Kidney (tissue), 22 donors: ENCODE measurements at places on chromosomes 11 and 22. TPM values are rescaled to one million over a fixed set of nuclear protein-coding genes. Genes with fewer than 3 reads are reported as not detected.

GRCh38 chr22:38531251-38531938, 25.3 kb upstream of the DDX17 start:
- H3K27me3 ChIP-seq: no peaks in the 10 kb centered on the region
- DNase-seq: no peak
- H3K36me3 ChIP-seq: no peaks in the 10 kb centered on the region
- H3K27ac ChIP-seq: no peak overlapping the region
- no peak overlapping the region for H3K4me3 ChIP-seq

- no peaks in the 10 kb centered on the region for H3K27me3 ChIP-seq
- DNase-seq: no peak
- no peak overlapping the region for H3K27ac ChIP-seq
- no peaks in the 10 kb centered on the region for H3K36me3 ChIP-seq
- H3K4me3 ChIP-seq: no peak overlapping the region
Measured at GRCh38 chr11:4180441-4181183, 86.0 kb downstream of the RRM1 start.

DNA sequence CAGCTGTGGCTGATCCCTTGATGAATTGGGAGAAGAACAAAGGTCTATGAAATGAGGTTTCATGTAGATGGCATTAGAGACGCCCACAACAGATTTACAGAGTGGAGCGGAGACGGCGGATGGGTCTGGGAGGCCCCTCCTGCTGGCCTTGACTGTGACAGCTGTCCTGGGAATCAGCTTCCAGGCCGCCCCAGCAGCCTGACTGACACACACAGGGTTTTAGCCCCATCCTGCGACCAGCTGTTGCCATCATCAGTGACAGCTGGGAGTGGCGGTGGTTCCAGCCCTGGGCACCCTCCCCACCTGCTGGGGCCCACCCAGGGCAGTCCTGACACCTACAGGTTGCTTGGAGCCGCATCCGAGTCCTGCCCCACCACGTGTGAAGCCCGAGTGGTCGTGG, 64.0 kb upstream of the PPP6R3 start:
- peaks cover 2% of the 10 kb centered on the region for H3K36me3 ChIP-seq
- H3K27me3 ChIP-seq: no peaks in the 10 kb centered on the region
- H3K4me1 ChIP-seq: no peaks in the 10 kb centered on the region
- H3K4me3 ChIP-seq: no peak overlapping the region
- no peak overlapping the region for H3K27ac ChIP-seq

- no peak overlapping the region for H3K27ac ChIP-seq
- H3K27me3 ChIP-seq: no peaks in the 10 kb centered on the region
- no peaks in the 10 kb centered on the region for H3K36me3 ChIP-seq
- DNase-seq: peak; percentile 7
- H3K4me3 ChIP-seq: no peak overlapping the region
- H3K4me1 ChIP-seq: no peaks in the 10 kb centered on the region
Measured at GRCh38 chr22:28774378-28774777, 1.9 kb downstream of the CCDC117 start.

DNA sequence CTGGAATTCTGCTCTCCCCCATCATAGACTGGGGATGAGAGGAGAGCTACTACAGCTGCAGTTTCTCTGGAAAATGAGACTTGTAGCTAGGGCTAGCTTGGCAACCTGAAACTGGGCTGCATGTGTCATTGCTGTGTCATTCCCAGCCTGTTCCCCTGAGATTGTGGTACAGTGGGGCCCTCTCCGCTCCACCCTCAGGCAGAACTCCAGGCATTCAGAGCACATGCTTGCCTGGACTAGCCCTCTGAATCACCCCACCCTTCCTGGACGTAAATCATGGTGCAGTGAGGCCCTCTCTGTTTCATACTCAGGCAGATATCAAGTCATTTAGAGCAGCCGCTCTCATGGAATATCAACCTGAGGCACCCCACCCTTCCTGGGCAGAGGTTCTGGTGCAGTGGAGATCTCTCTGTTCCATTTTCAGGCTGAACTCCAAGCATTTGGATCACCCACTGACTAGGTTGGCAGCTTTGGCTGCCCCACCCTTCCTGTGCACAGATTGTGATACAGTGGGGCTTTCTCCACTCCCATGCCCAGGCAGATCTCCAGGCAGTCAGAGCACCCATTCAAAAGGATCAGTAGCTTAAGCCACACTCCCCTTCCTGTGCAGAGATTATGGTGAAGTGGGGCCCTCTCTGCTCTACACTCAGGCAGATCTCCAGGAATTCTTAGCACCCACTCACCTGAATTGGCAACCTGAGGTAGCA, 274.4 kb downstream of the C11orf87 start:
- no peaks in the 10 kb centered on the region for H3K27me3 ChIP-seq
- H3K27ac ChIP-seq: no peak overlapping the region
- no peaks in the 10 kb centered on the region for H3K36me3 ChIP-seq
- H3K4me3 ChIP-seq: no peak overlapping the region
- no peaks in the 10 kb centered on the region for H3K4me1 ChIP-seq

- H3K27ac ChIP-seq: no peak overlapping the region
- H3K4me3 ChIP-seq: no peak overlapping the region
- no peaks in the 10 kb centered on the region for H3K36me3 ChIP-seq
- peak; percentile 62 for DNase-seq
Measured at GRCh38 chr11:44824300-44824704, 97.5 kb downstream of the TSPAN18 start.

- no peaks in the 10 kb centered on the region for H3K27me3 ChIP-seq
- DNase-seq: no peak
- H3K4me1 ChIP-seq: peaks cover 7% of the 10 kb centered on the region
- H3K4me3 ChIP-seq: no peak overlapping the region
- H3K36me3 ChIP-seq: no peaks in the 10 kb centered on the region
Measured at GRCh38 chr11:106160494-106160893, 83.0 kb downstream of the AASDHPPT start.

- no peaks in the 10 kb centered on the region for H3K36me3 ChIP-seq
- H3K27ac ChIP-seq: no peak overlapping the region
- no peaks in the 10 kb centered on the region for H3K27me3 ChIP-seq
- no peaks in the 10 kb centered on the region for H3K4me1 ChIP-seq
- H3K4me3 ChIP-seq: no peak overlapping the region
Measured at GRCh38 chr11:96817482-96818399, 427.9 kb downstream of the JRKL start.

DNA sequence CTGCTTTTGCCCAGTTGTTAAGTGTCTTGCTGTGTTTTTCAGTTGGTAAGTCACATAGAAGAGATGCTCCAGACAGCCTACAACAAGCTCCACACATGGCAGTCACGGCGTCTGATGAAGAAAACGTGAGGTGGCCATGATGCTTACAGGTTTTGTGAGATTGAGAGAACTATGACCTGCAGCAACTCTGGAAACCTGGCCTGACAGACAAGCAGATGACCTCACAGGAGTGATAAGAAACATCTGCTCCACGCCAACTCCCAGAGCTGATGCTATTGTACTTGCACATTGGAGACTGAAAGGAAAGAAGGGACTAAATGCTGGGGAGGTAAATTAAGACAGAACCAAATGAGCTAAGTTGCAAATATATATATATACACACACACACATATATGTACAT, 28.6 kb upstream of the LDHA start:
- H3K36me3 ChIP-seq: peaks cover 7% of the 10 kb centered on the region
- H3K27ac ChIP-seq: no peak overlapping the region
- H3K27me3 ChIP-seq: no peaks in the 10 kb centered on the region
- H3K4me1 ChIP-seq: no peaks in the 10 kb centered on the region

DNA sequence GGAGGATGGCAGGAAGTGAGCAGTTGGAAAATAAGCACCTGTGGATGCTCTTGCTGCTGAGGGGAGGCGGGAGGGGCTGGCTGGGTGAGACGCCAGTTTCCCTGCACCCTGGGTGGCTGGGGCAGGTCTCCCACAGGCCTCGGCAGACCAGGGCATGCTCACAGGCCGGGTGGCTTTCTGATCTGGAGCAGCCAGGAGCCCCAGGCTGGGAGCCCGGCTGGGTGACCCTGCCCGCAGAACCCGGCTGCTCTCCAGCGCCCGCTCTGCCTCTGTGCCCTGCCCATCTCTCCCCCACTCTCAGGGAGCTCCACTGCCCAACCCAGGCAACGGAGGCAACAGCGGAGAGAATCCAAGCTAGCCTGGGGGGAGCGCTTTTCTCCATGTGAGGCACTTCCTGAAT, 24.6 kb downstream of the DCPS start:
- H3K27ac ChIP-seq: peak overlapping the region; percentile 90
- no peak for DNase-seq
- H3K4me1 ChIP-seq: peaks cover 29% of the 10 kb centered on the region
- H3K36me3 ChIP-seq: no peaks in the 10 kb centered on the region
- H3K4me3 ChIP-seq: peak overlapping the region; percentile 43

GRCh38 chr11:19553683-19554333, 158.8 kb upstream of the NAV2 start:
- no peak overlapping the region for H3K27ac ChIP-seq
- no peaks in the 10 kb centered on the region for H3K4me1 ChIP-seq
- peak; percentile 79 for DNase-seq
- H3K27me3 ChIP-seq: no peaks in the 10 kb centered on the region

- H3K36me3 ChIP-seq: peaks cover 25% of the 10 kb centered on the region
- H3K27ac ChIP-seq: peak overlapping the region; percentile 92
- H3K4me3 ChIP-seq: peak overlapping the region; percentile 81
Measured at GRCh38 chr11:114060392-114061047, 1.0 kb downstream of the ZBTB16 start.

DNA sequence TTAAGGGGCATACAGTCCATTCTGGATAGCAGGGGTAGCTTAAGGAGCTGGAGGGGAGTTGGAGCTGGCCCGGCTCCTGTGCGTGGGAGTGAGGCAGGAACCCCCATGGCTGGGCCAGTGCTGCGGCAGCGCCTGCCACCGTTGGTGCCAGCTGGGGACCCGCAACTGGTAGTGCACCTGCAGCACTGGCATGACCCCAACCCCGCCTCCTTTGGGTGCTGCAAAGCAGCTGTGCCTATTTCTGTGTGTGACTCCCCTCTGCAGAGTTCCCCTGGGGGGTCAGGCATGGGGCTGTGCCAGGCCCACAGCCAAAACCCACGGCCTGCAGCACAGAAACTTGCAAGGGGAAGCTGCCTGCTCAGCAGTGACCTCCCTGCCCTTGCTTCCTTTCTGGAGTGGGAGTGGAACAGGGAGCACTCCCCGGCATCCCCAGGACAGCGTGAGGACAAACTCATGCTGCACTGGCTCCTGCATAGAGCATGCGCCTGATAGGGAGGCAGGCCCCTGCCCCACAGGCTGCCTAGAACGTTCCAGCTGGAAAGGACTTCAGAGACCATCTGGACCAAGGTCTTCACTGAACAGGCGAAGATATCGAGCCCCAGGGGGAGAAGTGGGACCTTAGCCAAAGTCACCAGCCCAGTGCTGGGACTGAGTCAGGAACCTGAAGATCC, 26.2 kb upstream of the RAB1B start:
- no peak overlapping the region for H3K27ac ChIP-seq
- DNase-seq: no peak
- no peaks in the 10 kb centered on the region for H3K4me1 ChIP-seq

- no peaks in the 10 kb centered on the region for H3K27me3 ChIP-seq
- no peak overlapping the region for H3K27ac ChIP-seq
- no peaks in the 10 kb centered on the region for H3K4me1 ChIP-seq
- DNase-seq: no peak
- H3K36me3 ChIP-seq: no peaks in the 10 kb centered on the region
Measured at GRCh38 chr11:34749666-34750659, 129.1 kb downstream of the EHF start.

GRCh38 chr11:77406396-77406795, 67.5 kb downstream of the PAK1 start:
- no peaks in the 10 kb centered on the region for H3K27me3 ChIP-seq
- H3K27ac ChIP-seq: no peak overlapping the region
- no peak overlapping the region for H3K4me3 ChIP-seq

DNA sequence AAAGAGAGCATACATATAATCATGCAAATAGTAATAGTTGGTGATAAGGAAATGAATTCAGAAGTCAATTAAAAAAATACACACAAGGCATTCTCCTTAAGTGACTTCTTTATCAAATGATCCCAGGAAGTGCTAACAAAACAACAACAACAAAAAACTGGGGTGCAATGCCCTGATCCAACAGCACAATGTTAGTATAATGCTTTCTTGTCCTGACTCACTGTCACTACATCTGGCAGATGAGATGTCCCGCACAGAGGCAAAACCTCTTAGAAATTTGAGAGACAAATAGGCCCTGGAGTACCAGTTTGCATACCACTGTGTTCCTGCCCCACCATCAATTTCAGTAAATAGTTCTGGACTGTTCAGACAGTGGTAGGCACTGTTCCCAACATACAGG, 11.0 kb upstream of the AMBRA1 start:
- H3K4me1 ChIP-seq: no peaks in the 10 kb centered on the region
- no peaks in the 10 kb centered on the region for H3K27me3 ChIP-seq
- DNase-seq: no peak
- H3K27ac ChIP-seq: no peak overlapping the region

DNA sequence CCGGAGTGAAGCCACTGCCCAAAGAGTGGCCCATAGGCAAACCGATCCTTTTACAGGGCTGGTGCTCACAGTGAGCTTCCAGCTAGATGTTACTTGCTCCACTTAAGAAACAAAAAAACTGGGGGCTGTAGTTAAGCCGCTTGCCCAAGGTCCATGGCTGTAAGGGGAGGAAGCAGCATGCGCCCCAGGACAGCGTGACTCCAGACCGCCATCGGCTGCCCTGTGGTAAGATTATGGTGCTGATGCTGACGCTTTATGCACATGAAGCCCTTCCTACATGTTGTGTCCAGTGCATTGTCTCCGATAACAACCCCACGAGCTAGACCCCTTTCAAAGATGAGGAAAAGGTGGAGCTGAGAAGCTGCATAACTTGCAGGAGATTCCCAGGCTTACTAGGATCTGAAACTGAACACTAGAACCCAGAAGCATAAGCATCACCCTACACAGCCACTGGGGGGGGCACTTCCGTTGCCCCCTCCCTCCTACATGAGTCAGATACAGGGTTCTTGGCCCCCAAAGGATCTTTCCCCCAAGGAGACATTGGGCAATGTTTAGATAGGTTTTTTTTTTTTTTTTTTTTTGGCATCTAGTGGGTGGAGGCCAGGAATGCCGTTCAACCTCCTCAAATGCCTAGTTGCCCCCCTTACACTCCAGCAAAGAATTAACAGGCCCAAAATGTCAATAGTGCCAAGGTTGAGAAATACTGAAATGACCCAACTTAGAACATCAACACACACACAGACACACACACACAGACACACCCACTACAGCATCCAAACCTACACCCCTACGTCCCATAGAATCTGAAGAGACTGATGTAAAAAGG, 53.9 kb downstream of the MN1 start:
- no peak overlapping the region for H3K27ac ChIP-seq
- H3K27me3 ChIP-seq: no peaks in the 10 kb centered on the region

DNA sequence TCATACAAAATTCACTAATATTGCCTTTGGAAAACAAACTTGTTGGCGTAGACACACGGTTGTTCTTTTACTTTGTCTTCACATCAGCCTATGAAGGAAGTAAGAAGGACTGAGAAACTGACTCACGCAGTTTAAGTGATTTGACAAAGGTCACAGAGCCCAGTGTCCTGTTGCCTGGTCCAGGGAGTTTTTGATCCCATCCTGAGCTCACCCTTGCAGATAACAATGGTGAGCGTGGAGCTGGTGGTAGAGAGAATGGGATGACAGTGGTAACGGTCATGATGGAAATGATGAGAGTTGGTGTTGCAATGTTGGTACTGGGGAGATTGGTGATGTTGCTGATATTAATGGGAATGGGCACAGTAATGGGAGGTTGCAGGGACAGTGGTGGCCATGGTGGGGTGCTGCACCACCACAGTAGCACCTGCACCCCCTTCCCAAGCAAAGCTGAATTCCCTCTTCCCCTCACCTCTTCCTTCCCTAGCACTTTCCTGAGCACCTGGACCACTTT, 22.0 kb downstream of the CREB3L1 start:
- no peaks in the 10 kb centered on the region for H3K27me3 ChIP-seq
- H3K36me3 ChIP-seq: no peaks in the 10 kb centered on the region
- DNase-seq: no peak

The PRR33 gene
- total RNA-seq: not detected

The ROM1 gene
- total RNA-seq: 7.9 TPM

The FREY1 gene
- total RNA-seq: 1.0 TPM

The FZD4 gene
- 41.4 TPM for total RNA-seq

The GNG3 gene
- not detected for total RNA-seq

The GRIA4 gene
- total RNA-seq: not detected
